ENCODE measurements at places on chromosomes 1 and 21.

GRCh38 chr1:10771789-10772188 lies 24.7 kb downstream of the CASZ1 start:
- DNase-seq: no peak

DNA sequence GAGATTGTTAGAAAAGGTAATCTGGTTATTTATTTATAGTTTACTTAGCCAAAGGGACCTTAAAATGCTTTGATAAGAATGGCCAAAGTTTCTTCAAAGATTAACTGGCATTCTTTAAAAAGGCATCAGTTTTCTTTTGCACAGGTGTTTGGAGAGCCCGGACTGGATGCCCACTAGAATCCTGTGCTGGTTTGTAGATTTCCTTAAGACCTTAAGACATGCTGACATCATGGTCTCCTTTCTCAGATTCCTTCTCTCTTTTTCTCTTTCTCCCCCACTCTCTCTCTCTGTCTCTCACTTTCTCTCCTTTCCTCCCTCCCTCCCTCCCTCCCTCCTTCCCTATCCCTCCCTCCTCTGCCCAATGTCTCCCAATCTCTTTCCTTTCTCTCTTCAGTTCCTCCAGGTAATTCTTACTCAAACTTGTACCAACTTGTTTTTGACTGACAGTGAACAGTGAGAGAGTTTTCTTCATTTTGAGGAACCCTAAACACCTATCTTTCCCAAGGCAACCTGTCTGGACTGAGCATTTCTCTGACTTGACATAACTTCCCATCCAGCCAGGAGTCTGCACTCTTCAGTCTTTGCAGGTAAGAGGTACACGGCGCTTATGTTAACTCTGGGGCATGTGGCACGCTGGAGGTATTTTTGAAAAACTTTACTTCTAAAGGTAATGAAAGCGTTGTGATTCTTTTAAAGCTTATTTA lies at the start of gene KCNJ15:
TSS of gene KCNJ15 (plus strand) at position 393 of the 704 bp plus-strand sequence. CDS start 42,271 bp downstream, outside the sequence.
- no peak for DNase-seq

GRCh38 chr1:164693564-164694359 lies 134.8 kb downstream of the PBX1 start:
- no peak for DNase-seq

DNA sequence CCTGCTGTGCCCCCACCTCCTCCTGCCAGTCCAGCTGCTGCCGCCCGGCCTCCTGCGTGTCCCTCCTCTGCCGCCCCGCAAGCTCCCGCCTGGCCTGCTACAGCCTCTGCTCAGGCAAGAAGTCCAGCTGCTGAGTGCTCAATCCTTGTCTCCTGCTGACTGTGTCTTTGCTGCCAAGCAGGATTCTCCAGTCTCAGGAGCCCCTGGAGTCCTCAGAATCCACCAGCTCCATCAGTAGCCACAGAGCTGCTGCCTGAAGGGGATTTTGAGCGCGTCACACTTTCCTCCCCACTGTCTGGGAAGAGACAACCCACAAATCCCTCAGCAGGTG lies 973 bp downstream of the KRTAP10-11 start:
- no peak for DNase-seq

- no peak for DNase-seq
These were observed 86.7 kb upstream of the ZRANB2 start for GRCh38 chr1:71167505-71167904.

DNA sequence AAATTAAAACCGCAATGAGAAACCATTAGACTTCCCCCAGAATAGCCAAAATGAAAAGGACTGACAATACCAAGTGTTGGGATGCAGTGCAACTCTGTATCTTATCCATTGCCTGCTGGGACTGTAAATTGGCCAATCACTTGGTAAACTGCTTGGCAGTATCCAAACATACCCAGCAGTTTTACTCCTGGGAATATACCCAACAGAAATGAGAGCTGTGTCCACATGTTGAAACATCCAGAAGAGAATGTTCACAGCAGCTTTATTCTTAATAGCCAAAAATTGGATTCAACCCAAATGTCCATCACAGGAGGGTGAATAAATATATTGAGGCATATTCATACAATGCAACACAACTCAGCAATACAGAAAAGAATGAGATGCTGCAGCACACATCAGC lies 13.7 kb upstream of the FAM20B start:
- DNase-seq: no peak

GRCh38 chr1:58442114-58442513 lies 104.4 kb downstream of the OMA1 start:
- DNase-seq: no peak

All from adrenal gland (tissue), 19 donors.